ENCODE measurements at places on chromosomes 4 and X.

- DNase-seq = no peak
Measured at GRCh38 chr4:124631760-124632159, 80.8 kb downstream of the ANKRD50 start.

- DNase-seq = no peak
Measured at GRCh38 chr4:27066591-27066990, 205.9 kb downstream of the STIM2 start.

- DNase-seq = no peak
Measured at GRCh38 chrX:101081231-101081630, 2.6 kb downstream of the TMEM35A start.

DNA sequence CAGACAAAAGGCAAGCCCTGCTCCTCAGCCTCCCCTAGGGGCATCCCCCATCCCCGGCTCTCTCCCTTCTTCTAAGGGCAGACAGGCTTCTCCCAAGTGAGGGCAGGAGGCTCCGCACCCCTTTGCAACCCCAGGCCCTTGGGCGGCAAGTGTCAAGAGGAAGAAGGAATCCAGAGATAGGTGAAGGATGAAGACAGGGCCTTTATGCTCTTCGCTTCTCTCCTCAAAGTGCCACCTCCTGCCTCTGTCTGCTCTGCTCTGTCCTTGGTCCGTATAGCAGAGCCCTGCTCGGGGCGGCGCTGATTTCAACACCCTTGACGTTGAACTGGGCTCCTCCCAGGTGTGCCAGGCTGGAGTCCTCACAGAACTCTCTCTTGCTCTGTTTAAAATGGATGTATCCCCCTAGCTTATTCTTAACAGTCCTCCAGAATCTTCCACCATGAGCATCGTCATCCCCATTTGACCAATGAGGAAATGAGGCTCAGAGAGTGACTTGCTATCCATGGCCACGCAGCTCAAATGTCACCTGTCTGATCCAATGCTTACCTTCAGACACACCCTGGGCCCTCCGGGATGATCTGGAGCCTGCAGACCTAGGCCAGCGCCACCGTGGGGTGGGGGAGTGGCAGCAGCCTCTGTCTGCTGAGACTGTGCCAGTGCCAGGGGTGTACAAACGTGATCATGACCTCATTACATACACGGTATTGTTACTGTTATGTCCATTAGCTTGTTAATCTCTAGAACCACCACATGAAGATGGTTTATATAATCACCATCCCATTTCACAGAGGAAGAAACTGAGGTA, 99.8 kb downstream of the PHKA2 start:
- DNase-seq = no peak

DNA sequence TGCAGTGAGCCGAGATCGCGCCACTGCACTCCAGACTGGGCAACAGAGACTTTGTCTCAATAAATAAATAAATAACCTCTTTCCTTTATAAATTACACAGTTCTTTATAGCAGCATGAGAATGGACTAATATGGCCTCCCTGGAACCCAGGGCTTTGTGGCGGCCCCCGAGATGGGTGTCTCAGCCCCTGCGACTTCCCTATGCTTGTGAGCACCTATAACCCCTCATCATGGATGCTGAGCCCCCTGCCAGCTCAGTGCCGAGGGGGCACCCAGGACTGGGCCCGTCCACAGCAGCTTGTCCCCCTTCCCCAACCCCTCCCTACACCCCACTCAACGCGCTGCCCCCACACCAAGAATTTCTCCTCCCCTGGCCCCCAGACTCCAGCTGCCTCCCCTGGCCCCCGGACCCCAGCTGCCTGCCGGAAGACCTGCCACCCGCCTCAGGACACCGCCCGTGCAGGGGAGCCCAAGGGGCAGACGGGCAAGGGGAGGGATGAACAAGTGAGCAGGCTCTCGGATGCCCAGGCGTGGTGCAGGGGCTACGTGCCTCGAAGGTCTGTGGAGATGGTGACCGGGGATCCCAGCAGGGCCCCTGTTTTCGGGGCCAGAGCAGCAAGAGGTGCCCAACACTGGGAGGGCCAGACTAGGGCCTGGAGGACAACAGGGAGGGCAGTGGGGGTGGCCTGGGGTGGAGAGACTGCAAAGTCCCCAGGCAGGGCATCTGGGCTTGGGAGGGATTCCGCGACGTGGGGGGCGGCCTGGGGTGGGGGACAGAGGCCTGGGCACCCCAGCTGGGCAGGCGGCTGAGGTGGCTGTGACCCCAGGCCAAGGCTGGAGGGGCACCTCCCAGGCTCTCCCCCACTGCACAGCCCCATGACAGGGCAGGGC, 74.0 kb downstream of the FAM53A start:
- DNase-seq = no peak

- DNase-seq = no peak
Measured at GRCh38 chrX:8738588-8739189, 6.8 kb upstream of the ANOS1 start.

DNA sequence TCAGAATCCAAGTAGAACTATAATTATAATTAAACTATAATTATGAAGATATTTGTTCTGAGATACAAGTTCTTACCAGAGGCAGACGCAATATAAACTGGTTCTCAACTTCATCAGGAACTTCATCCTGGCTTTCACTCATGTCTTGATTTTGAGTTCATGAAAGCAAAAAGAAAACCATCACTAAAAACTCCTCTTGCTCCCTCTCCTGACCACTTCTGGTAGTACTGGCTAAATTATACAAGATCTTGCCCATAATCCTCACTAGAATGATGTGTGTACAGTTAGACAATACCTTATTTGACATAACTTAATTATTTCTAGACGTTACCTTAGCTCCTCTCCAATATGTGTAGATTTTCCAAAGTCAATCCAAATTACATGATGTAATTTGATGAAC, 3.7 kb downstream of the TAF7L start:
- no peak for DNase-seq

DNA sequence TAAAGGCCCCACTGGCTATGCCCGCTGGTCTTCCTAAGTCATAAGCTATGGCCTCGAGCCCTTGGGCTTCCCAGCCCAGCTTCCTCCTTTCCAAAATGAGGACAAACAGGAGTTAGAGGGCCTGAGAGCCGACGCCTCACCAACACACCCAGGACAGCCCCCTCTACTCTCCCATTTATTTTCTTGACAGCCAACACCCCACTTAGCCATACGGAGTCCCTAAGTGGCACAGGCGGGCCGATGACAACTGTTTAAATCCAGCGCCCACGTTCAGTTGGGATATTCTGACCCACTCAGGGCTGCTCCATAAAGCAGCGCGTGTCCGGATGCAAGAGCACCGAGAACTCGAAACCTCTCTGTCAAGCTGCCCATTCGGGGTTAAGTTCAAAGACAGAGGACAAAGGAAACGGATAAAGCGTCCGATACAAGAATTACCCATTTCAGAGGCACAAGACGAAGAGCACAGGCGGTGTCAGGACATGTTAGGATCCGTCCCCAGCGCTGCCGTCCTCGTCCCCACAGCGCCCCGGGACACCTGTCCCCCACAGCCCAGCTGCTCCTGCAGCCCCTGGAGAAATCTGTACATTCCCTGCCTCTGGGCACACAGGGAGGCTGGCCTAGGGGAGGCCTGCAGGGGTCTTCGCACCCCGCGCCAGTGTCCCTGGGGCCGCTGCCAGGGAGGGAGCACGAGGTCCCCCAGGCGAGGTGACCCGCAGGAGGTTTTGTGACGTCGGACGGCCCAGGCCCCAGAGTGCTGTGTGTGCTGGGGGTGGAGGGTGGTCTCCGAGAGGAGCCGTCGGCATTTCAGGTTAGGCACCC, 1.2 kb downstream of the PRKX start:
- DNase-seq = no peak
